Spinal cord (tissue), 10 donors: ENCODE measurements at places on chromosomes 11 and 22. TPM values are rescaled to one million over a fixed set of nuclear protein-coding genes. Genes with fewer than 3 reads are reported as not detected.

NRIP3 gene
- polyA plus RNA-seq = 27.3 TPM

OR5T2 gene
- not detected for polyA plus RNA-seq

TMEM191C gene
- polyA plus RNA-seq = 12.4 TPM

LDLRAD3 gene
- polyA plus RNA-seq = 23.9 TPM

MAPK8IP2 gene
- polyA plus RNA-seq = 109 TPM

SOX10 gene
- polyA plus RNA-seq = 264 TPM

TRIM29 gene
- 1.4 TPM for polyA plus RNA-seq

KCTD14 gene
- 3.2 TPM for polyA plus RNA-seq

HOATZ gene
- 6.5 TPM for polyA plus RNA-seq

GALNT18 gene
- 9.8 TPM for polyA plus RNA-seq

OLFML1 gene
- 11.8 TPM for polyA plus RNA-seq

SAA2 gene
- not detected for polyA plus RNA-seq
